ENCODE measurements at places on chromosomes 2 and 18.

GRCh38 chr2:51424418-51424817 is 392.5 kb upstream of the NRXN1 start:
- DNase-seq = no peak

DNA sequence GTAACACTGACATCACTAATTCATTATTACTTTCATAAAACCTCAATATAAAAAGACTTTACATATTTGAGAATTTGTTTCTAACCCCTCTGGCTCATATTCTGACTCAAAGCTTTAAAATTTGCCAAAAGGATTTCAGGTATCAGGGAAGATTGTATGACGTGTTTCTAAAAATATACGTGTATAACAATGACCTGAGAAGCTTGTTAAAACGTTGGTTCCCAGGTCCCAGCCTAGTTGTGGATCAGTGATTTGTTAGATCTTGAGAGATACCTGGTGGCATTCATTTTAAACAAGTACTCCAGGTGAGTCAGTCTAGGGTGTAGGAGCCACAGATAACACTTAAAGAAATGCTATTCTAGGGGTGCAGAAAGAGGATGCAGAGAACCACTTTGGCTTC is 1096.8 kb upstream of the NXPH2 start:
- DNase-seq = no peak

- DNase-seq = peak; percentile 40
Measured at GRCh38 chr18:8389391-8390340, 219.6 kb upstream of the RAB12 start.

GRCh38 chr2:62662554-62662953 is 43.0 kb upstream of the EHBP1 start:
- no peak for DNase-seq

GRCh38 chr2:54866179-54866578 is 142.7 kb downstream of the EML6 start:
- no peak for DNase-seq

DNA sequence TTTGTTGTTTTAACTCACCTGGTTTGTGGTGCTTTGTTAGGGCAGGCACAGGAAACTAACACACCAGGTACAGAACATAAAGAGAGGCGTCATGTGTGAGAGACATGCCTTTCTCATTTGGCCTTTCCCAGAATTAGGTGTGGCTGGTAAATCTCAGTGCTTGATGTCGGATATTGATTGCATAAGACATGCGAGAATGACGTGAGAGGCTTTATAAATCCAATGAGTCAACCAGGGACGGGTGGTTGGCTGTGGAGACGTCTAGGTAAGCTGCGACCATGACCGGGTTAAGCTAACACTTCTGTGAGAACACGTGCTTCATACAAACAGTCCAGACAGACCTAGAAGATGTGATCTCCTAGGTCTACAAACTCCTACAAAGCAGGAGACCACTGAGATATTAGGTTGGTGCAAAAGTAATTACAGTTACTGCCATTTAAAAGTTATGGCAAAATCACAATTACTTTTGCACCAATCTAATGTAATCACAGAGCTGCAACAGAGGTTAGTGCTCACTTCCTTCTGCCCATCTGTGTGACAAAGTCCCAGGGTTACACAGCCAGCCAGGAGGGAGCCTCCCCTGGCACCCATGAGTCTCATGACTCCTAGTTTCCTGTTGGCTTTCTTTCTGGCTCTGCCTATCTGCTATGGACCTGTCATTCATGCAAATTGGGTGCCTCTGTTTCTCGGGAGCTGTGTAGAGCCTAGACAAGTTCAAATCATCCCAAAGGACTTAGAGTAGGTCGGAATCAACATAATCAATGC is 98.9 kb upstream of the ATP8B1 start:
- DNase-seq = no peak

DNA sequence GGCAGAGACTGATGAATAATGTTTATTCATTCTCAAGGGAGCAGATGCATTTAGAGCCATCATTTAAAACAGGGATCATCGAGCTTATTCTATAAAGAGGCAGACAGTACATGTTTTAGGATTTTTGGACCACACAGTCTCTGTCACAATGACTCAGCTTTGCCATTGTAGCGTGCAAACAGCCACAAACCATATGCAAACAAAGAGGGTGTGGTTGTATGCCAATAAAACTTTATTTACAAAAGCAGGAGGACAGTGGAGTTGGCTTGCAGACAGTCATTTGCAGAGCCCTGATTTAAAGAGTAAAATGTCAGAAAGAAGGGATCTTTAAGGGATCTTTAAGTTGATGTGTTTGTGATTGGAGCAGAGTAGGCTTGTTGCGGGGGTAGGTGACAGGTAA is 51.5 kb downstream of the SMIM21 start:
- no peak for DNase-seq

- no peak for DNase-seq
Measured at GRCh38 chr18:3075491-3075890, 62.5 kb upstream of the LPIN2 start.

DNA sequence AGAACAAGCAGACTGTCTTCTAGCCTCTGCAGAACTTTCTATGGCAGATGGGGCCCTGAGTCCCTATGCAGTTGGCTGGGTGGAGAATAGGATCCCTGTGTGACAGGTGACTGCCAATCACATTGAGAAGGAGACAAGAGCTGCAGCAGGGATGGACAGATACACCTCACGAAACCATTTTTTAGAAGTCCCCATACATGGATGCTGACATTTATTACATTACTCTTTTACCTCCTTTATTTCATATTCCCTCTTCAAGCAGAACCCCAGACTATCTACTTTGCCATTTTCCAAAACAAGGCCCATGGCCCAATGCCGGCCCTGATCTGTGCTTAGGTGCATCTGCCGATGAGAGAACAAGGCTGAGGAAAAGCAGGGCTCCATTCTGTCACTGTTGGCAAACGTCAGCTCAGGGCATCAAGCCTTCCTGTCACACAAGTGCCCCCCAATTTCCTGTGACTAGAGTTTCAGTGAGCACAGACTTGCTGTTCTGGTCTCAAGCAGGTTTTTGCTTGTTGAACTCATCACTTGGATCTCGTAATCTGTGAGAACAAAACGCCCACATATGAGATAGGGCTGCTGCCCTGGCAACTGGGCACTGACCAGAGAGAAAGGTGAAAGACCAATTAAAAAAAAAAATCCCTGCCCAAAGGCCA is 35.8 kb downstream of the LOXHD1 start:
- no peak for DNase-seq

DNA sequence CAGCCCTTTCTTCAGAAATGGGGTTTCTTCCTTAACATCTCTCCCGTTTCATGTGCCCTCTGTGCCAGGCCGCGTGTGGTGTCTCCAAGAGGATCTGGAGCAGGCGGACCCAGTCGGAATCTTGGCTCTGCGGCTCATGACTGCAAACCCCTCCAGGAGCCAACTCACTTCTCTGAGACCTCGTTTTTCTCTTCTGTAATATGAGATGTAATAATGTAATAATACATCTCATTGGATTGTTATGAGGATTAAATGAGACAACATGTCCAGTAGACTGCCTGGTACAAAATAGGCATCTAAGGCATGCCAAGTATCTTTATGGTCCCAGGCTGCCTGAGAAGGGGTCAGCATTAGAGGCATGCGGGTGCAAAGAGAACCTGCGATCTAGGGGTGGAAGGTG is 221.3 kb upstream of the REV1 start:
- no peak for DNase-seq

- no peak for DNase-seq
Measured at GRCh38 chr2:25587361-25587760, 86.0 kb downstream of the DTNB start.

DNA sequence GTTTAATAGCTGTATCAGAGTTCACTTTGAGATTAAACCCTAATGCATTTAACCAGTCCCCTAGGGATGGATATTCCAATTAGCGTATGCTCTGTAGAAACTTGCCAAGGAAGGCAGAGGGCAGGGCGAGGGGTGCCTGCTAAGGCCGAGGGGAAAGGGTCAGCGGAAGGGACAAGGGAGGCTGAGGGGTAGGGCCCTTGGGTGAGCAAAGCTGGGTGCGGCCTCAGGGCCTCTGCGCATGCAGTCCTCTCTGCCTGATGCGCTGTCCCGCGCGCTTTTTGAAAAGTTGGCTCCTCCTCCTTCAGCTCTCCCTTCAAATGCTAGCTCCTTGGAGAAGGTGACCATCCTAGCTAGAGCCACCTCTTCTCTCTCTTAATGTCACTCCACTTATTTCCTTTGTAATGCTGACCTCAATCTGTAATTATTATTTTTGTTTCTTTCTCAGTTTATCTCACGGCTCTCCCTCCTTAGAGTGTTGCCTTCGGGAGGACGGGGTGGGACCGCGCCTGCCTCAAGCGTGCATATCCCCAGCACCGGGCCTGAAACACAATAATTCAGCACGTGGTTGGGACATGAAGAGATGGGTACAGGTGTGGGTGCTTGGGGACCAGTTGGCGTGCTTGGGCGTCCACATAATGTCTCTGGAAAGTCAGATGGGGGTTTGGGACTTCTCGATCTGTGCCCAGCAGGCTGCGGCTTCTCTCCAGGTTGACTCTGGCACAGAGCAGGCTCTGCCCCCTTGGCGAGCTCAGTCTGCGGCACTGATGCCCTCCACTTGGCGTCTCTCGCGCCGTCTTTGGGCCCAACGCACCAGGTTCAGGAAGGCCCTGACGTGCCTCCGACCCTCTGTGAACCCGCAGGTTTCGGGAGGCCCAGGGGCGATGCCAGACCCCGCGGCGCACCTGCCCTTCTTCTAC is 10.0 kb downstream of the ZAP70 start:
- DNase-seq = no peak

DNA sequence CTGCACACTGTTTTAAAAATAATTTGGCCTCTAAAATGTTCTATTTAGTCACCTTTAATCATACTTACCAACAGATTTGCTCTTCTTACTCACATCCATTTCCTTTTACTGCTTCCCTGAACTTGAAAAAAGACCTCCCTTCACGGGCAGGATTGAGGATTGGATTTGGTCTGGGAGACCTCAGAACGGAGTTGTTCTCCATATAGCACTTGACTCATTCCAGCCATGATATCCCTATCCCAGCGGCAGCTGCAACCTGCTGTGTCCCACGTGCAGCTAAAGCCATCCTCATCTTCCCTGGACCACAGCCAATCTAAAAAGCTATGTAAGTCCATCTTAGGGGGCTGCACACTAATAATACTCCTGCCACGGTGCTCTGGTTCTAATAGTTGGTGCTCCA is 97.0 kb upstream of the PTPRM start:
- DNase-seq = no peak

DNA sequence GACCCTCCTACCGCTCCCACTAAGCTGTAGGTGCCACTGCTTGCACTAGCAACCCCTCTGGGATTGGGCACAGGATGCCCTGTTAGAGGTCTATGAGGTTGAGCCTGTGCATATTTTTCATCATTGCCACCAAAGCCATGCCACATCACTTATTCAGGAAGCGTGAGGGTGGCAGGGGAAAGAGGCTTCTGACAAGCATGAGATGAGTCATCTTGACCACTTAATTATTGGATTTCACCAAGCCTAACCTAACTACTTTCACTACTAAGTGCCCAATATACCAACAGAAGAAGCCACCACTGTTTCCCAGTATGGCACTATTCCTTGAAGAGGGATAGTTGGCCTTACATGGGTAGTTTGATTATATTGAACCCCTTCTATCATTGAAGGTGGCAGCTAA is 181.3 kb upstream of the EPHA4 start:
- DNase-seq = no peak

GRCh38 chr2:173087793-173088496 is 12.3 kb downstream of the MAP3K20 start:
- DNase-seq = no peak

DNA sequence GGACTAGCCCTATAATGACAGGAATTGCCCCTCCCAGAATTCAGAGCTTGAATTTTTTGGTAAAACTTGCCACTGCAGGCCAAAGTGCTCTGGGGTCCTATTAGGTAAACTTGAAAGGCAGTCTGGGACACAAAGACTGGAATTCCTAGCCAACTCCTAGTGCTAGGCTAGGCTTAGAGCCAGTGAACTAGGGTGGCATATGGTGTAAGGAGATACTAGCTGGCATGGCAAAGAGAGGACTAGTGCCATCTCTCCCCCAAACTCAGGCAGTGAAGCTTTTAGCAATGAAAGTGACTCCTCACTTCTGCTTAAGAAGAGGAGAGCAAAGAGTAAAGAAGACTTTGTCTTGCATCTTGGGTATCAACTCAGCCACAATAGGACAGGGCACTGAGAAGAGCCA is 410.5 kb upstream of the CNTNAP5 start:
- DNase-seq = no peak

DNA sequence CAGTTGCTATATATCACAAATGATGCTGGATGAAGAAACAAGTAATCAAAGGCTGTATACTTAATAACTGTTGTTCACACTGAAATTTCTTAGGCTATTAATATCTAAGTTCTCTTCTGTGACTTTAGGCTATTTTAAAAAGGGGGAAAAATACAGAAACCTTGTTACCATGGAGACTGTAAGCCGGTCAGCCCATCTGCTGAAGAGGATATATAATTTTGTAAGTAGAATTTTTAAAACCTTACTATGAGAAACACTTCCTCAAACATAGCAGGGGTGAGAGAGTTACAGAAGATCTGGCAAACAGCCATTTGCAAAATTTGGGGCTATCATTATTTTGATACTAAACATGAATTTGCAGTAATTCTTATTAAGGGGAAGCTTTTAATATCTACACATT is 27.8 kb downstream of the CACNB4 start:
- no peak for DNase-seq

DNA sequence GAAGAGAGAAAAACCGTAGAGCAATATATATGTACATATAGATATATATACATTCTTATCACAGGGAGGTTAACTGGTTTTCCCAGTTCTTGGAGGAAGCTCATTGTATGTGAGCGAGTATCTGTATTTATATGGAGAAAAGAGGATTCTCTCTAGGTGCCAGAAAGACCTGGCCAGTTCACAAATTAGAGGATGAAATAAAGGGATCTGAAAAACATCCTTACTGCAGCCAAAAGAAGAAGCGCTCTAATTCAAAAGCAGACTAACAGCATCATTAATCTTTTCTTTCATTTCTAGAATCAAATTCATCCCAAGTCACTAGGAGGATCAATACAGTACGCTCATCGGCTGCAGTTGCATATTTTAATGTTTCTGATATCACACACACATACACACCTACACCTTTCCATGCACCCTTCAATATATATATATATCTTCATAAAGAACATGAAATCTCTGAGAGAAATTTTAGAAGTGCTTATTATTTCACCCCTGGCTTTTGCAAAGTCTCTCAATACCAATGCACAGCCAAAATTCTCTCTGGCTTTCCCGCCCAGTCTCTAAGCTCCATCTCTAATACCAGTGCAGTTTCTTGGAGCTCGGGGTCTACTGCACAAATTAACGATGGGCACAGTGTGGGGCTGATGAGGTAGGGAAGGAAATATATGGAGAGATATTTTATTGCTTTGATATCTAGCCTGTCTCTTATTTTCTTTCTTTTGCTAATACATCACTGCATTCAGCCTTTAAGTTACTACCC is 731 bp downstream of the NRXN1 start:
- no peak for DNase-seq

GRCh38 chr2:57828221-57828620 is 218.4 kb upstream of the VRK2 start:
- no peak for DNase-seq

GRCh38 chr2:179181002-179181401 is 83.6 kb downstream of the SESTD1 start:
- no peak for DNase-seq
